HCT116 (cell line): ENCODE measurements at places on chromosomes 16 and 17. TPM values are rescaled to one million over a fixed set of nuclear protein-coding genes. Genes with fewer than 3 reads are reported as not detected.

C16orf86 gene
- 0.79 TPM for total RNA-seq

FDXR gene
- 98.8 TPM for total RNA-seq

CYLD gene
- total RNA-seq = 11.9 TPM

CNGB1 gene
- total RNA-seq = not detected

CA5A gene
- not detected for total RNA-seq

C17orf107 gene
- total RNA-seq = 1.7 TPM

GAST gene
- total RNA-seq = not detected

PPP1R9B gene
- 112 TPM for total RNA-seq

CACNA1G gene
- 3.4 TPM for total RNA-seq

GRCh38 chr16:21959050-21959449 lies 5.9 kb downstream of the UQCRC2 start:
- DNase-seq = no peak

GRCh38 chr17:4503283-4504025 lies 4.8 kb downstream of the SPNS2 start:
- DNase-seq = no peak

GRCh38 chr16:66457888-66458287 lies 30.8 kb downstream of the BEAN1 start:
- no peak for DNase-seq

- DNase-seq = no peak
Measured at GRCh38 chr16:72174726-72175125, 2.8 kb upstream of the PMFBP1 start.

- no peak for DNase-seq
Measured at GRCh38 chr16:72787514-72788268, 260.2 kb downstream of the ZFHX3 start.

DNA sequence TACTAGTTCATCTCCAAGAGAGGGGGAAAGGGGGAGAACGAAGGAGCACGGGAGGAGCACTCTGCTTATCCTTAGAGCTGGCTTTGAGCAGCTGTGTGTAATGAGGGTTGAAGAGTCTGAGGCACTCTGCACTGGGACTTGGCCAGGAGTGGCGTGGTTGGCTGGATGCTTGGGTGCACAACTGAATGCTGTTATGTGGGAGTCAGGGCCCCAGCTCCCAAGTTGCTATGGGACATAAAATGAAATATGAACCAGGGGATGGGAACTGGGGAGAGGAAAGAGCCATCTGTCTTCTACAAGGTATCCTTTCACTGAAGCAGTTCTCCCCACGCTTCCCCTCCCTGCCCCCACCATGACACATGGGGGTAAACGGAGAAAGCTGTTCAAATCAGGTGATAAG lies 105.9 kb upstream of the ANKFN1 start:
- no peak for DNase-seq

DNA sequence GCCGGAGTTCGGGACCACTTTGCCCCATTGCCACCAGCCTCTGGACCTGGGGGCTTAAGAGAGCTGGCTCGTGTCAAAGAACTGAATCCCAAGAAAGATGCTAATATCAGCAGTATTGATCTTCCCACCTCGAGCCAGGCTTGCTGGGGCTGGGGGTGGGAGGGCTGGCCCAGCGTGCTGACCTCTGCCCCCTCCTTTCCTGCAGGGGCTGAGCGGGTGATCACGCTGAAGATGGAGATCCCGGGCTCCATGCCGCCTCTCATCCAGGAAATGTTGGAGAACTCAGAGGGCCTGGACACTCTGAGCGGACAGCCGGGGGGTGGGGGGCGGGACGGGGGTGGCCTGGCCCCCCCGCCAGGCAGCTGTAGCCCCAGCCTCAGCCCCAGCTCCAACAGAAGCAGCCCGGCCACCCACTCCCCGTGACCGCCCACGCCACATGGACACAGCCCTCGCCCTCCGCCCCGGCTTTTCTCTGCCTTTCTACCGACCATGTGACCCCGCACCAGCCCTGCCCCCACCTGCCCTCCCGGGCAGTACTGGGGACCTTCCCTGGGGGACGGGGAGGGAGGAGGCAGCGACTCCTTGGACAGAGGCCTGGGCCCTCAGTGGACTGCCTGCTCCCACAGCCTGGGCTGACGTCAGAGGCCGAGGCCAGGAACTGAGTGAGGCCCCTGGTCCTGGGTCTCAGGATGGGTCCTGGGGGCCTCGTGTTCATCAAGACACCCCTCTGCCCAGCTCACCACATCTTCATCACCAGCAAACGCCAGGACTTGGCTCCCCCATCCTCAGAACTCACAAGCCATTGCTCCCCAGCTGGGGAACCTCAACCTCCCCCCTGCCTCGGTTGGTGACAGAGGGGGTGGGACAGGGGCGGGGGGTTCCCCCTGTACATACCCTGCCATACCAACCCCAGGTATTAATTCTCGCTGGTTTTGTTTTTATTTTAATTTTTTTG lies 8.5 kb downstream of the GJD3 start:
- no peak for DNase-seq

DNA sequence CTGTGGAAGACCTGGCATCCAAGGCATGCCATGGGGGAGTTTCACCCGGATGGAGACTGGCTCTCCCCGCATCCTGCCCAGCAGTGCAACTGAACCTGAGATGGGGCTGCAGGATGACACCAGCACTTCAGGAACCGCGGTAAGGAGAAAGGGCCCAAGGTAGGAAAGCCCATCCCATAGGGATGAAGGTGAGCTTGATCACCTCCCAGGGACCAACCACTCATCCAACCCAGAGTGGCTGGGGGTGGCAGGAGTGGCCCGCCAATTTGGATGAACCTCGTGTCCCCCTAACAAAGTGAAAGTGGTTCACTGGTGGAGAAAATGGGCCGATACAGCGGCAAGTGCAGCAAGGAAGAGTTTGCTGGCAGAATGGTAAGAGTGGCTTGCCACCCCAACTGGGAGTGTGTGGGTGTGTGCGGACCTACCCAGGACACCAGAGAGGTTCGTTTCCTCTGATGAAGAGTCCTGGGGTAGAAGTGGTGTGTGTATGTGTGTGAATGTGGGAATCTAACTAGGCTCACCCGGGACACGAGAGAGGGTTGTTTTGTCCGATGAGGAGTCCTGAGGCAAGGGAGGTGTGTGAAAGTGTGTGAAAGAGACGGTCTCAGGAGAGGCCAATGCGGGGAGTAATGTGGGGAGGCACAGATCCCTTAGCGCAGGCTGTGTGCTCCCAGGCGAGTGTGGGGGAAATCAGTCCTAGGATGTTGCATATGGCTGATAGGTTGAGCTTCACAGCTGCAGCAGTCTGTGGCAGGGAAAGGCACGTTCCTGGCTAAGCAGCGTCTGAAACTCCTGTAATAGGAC lies 22.6 kb downstream of the ACSM1 start:
- DNase-seq = no peak

GRCh38 chr16:3223913-3224515 lies 10.9 kb downstream of the ZNF200 start:
- no peak for DNase-seq

GRCh38 chr16:27721531-27722181 lies 171.7 kb downstream of the KATNIP start:
- no peak for DNase-seq

GRCh38 chr16:68786685-68787418 lies 49.8 kb downstream of the CDH1 start:
- DNase-seq = no peak

- DNase-seq = no peak
Measured at GRCh38 chr17:58337600-58338453, 9.2 kb upstream of the TSPOAP1 start.

- DNase-seq = no peak
Measured at GRCh38 chr16:14302399-14303181, 231.5 kb downstream of the MRTFB start.

- DNase-seq = no peak
Measured at GRCh38 chr17:10156599-10156947, 41.8 kb downstream of the GAS7 start.

DNA sequence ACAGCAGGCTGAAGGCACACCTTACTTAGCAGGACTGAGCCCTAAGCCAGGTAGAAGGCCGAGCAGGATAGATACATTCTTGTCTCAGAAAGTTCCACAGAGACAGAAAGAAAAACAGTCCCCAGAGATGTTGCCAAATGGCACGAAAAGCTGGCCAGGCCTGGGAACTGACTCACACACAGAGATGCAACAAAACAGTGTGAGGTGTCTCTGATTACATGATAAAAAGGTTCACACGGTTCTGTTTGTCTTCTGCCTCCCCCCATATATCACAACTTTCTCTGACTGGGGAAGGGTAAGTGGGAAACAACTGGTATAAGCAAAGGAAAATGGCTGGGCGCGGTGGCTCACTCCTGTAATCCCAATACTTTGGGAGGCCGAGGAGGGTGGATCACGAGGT lies 1.7 kb downstream of the WBP2 start:
- DNase-seq = no peak

DNA sequence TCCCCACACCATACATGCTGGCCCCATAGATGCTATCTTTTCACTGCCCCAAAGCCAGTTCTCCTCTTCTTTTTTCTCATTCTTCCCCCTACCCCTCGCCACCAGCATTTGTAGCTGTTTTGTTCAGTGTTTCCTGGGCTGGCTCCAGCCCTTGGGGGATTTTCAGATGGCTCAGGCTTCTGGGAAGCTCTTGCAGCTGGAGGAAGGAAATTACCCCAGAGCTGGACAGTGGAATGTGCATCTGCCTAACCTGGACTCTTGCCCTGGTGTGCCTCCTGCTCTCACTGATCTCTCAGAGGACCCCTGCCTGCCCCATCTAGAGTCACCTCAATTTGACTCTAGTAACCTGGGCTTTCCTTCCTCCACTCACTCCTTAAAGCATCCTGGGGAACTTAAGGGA lies 82.8 kb downstream of the MYH13 start:
- no peak for DNase-seq

DNA sequence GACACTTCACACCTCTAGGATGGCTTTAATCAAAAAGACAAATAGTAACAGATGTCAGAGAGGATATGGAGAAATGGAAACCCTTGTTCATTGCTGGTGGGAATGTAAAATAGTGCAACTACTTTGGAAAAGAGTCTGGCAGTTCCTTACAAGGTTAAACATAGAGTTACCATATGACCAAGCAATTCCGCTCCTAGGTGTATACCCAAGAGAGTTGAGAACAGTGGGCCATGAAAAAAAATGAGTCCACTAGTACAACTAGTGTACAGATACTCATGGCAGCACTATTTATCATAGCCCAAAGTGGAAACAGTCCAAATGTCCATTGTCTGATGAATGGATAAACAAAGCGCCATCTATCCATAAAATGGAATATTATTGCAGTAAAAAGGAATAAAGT lies 39.1 kb downstream of the OR1D5 start:
- DNase-seq = no peak
